ENCODE measurements at places on chromosomes 5 and 9.

- no peak for DNase-seq
These were observed 16.5 kb upstream of the TMEM171 start for GRCh38 chr5:73103870-73104299.

DNA sequence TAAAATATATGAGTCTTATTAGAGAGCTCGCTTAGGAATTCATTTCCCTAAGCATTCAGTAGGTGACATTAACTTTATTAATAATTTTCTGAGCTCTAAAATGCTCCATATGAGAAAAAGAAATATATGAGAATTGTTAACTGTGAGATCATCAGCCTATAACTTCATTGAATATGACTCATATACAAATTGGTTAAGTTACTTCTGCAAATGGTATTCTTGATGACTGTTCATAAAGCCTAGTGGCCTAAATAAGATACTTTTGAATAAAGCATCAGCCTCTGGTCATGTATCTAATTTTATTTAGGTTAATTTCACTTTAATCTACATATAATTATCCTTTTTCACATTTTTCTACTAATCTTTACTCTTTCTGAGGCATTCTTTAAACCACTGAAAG is 710.2 kb upstream of the ACO1 start:
- peak; percentile 33 for DNase-seq

DNA sequence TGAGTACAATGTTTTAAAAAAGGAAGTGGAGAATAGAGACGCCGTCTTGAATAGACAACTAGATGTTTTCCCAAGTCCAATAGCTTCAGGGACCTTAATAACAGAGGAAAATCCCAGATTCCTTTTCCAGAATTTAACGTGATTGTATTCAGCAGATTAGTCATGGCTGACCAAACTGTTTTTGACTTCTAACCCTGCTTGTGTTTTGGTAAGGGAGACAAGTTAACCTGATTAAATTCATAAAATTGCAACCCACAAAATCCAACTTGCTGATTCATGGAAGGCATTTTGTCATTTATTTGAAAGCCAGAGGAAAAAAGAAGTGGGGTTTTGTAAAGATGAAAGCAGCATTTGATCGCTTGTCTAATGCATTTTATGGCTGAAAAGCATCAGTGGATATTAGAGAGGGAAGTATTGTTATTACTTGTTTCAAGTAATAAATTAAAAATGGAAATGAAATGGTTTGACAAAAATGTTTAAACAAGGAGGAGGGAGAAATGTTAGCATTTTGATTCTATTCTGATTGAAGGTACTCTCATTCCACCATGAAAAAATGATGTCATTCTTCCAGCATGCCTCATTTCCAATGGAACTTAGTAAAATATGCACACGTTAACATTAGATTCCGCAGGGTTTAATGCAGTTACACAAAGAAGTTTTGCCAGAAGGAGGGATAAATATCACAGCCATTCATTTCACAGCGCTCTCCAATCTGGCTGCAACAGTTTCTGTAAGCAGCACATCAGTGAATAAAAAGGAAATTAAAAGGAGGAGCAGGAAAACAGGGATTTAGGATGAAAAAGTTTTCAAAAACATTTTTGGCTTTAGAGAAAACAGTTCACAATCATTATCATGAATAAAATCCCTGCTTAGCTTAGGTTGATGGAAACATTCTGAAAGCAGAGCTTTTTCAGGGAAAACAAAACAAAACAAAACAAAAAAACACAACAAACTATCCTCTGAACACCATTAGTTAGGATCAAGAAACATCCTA is 314.7 kb downstream of the PRR16 start:
- peak; percentile 71 for DNase-seq

DNA sequence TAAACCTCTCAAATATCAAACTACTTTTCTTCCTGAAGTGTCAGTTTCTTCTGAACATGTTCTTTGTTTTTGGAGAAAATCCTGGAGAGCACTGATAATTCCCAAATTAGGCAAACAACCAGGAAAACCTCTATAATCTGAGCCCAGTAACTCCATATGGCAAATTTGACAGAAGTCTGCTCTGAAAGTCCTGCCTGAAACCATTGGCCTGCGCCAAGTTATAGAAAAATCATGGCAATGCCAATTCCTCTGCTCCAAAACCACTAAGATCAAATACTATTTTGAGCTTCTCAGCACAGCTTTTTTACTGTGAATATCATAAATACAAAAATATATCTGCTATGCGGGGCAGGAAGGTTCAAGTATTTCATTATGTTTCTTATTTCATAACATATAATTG is 45.9 kb downstream of the PDE4D start:
- no peak for DNase-seq

DNA sequence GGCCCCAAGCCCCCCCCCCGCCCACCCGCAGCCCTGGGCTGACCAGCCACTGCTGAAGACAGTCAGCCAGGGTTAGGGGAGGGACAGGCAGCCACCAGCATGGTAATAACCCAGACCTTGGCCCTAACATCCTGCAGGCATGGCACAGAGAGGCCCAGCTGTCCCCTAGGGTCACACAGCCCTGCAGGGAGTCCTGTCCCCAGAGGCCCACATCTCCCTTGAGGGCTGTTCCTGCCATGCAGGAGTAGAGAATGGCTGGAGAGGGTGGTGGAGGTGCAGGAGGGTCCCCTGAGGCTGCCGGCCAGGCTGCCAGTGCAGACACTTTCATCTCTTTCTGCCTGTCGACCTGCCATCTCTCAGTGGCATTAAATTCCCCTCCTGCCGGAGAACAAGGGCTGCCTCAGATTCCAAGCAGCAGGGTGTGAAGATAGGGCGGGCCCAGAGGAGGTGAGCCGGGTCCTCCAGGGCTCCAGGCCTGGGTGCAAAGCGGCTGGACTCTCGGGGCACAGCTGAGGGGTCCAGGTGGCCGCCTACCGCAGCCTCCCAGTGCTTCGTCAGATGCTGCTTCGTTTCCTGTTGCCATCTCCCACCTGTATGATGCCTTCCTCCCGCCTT is 40.0 kb downstream of the CXXC5 start:
- DNase-seq, result no peak

DNA sequence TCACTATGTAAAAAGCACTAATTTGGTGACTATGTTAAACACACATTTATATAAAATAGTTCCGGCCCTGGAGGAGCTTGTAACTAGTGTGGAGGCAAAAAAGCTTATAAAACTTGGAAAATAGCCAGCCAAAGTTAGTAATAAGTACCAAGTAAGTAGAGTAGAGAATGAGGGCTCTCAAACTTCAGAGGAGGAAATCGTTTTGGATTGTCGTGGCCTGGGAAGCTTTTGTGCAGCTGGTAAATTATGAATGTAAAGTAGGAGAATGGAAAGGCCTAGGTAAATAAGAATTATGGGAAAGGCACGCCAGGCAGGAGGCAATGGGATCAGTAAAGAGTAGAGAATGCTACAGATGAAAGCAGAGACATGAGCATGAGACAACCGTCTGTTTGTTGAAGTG is 832.7 kb upstream of the ZNF608 start:
- DNase-seq, result no peak

GRCh38 chr9:6925836-6926235 is 168.1 kb downstream of the KDM4C start:
- no peak for DNase-seq

DNA sequence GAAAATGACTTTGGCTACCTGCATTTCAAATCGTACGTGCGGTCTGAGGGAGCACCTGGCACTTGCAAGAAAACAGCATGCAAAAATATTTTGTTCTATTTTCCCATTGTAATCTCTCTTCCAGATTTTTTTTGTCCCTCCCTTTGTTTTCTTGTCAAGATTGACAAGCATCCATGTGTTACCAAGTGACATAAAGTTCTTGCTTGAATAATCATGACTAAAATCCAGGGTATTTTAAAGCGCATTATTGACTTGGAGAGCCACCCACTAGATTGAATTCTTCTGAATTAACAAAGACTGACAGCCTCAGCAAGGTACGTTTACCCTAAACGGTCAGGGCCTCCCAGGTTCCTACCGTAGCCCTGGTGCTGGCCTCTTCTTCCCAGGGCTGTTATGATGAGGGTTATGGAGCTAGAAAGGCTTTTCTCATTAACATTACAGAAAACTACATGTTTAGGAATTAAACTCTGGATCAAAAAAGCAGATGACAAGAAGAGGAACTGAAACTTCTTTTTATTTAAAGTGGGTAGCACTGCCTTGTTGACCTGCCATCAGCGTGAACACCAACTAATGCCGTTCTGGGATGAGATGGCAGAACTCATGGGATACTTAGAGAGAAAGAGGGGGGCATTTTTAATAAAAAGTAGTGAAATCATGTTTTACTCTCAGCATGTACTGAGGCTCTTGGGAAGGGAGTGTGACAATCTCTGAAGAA is 297.0 kb downstream of the EFNA5 start:
- DNase-seq, result no peak

- DNase-seq, result peak; percentile 36
These were observed 70.7 kb downstream of the MSX2 start for GRCh38 chr5:174794931-174795672.

DNA sequence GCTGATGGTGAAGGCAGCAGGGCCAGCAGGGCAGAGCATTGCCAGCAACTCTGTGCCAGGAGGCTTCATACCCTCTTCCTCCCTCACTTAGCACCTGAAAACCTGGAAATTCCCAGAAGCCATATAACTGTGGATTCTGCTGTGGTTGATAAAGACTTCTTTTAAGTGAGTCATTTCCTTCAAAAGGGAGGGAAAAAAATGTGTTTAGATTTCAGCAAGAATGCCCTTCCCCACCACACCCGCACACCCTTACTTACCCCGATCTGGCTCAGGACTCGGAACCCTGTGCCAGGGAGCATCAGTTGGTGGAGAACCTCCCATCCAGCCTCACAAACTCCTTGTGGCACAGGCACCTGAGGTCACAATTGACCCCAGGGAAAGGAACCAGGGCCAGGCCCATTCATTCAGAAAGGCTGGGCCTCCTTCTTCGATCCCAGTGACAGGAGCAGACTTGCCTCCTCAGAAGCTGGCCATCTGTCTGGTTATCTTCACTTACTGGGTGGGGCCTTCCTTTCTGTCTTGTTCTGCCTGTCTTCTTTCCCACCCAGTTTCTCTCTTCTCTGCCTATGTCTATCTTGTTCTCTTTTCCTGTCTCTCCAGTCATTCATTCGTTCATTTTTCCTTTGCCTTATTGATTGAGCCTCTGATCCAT is 62.6 kb downstream of the PLAC8L1 start:
- peak; percentile 43 for DNase-seq

GRCh38 chr5:121019106-121019505 is 555.0 kb downstream of the PRR16 start:
- no peak for DNase-seq

DNA sequence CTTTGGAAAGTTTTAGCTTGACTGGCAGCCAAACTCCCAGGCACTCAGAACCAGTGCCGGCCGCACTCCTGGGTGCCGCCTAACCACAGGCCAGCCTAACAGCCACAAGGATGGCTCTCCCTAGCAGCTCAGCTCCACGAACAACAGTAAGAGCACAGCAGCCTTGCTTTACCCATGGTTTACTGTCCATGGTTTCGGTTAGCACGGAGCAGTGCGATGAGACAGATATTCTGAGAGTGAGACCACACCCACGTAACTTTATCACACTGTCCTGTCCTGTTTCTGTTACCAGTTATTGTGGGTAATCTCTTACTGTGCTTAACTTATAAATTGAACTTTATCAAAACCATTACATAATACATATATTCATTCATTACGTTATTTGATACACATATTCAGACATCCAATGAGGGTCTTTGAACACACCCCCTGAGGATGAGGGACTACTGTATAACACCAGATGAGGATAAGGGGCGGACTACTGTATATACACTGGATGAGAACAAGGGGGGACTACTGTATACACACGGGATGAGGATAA is 12.4 kb downstream of the CLPTM1L start:
- peak; percentile 54 for DNase-seq

DNA sequence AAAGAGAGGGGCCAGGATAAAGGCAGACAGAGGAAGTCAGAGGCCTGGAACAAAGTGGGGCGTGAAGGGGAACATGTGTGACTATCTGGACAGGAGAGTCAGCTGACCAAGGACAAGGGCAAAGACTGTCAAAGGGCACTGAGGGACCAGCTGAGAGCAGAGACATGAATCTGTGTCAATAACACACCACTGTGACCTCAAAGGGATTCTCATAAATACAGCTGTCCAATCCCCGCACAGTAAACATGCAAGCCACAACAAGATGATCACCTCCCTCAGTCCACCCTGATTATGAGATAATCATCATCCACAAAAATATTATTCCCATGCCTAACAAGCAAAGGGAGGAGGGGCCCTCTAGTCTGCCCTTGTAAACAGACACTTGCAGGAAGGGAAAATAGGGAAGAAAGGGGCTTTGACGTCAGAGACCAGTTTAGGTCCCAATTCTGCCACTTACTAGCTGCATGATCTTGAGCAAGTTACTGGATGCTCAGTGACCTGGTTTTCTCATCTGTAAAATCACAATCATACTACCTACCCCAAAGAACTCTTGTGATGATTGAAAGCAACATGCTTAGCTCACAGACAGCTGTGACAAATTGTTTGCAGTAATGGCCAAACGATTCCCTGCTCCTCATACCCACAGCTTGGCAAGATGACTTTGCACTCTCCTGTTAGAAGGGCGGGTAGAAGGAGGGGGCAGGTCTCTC is 41.8 kb downstream of the RAPGEF1 start:
- peak; percentile 62 for DNase-seq

DNA sequence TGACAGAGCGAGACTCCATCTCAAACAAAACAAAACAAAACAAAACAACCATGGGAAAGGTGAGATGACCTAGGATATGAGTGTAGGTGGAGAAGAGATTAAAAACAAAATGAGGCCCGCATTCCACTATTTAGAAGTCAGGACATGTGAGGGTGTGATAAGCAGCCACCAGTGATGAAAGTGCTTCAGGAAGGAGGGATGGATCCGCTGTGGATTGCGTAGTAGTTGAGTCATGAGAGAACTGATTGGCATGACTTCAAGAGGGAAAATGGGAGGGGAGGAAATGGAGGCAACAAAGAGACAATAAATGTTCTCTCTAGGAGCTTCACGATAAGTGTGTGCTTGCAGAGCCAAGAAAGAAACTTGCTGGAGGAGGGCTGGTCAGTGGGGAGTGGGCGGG is 367.6 kb downstream of the ARL15 start:
- peak; percentile 15 for DNase-seq
